SJCRH30 (cell line): ENCODE measurements at places on chromosomes 6 and 20.

- peak; percentile 73 for DNase-seq
Measured at GRCh38 chr6:56802584-56802983, 152.3 kb upstream of the BEND6 start.

DNA sequence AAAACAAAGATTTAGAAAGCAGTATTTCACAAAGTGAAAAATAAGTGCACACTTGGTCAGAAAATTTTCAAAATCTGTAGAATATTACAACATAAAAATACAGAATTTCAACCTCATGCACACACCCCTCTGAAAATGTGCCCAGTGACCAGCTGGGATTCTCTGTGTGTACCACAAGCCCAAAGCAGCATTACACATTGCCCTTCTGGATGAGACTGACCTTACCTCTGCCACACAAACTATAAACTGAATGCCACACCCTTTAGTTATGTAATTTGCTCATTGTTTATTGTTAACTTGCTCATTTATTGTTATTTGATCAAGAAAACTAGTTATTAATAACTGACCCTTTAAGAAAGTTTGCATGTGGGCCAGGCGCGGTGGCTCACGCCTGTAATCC, 303.0 kb downstream of the FOXC1 start:
- no peak for DNase-seq

DNA sequence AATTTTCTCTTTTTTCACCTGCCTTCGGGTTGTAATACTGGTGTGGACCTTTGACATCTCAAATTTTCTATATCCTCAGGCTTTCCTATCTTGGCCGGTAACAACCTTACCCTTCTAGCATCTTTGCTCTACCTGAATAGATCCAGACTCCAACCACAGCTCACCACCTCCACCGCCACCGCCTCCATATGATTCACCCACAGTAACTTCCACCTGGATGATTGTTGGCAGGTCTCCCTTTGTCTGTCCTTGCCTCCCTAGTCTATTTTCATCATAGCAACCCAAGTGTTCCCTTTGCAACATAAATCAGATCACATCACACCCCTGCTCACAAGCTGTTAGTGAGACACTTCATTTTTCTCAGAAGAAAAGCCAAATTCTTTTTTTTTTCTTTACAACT, 525.8 kb upstream of the POU3F2 start:
- no peak for DNase-seq

- peak; percentile 26 for DNase-seq
Measured at GRCh38 chr6:68958327-68958726, 323.2 kb downstream of the ADGRB3 start.

DNA sequence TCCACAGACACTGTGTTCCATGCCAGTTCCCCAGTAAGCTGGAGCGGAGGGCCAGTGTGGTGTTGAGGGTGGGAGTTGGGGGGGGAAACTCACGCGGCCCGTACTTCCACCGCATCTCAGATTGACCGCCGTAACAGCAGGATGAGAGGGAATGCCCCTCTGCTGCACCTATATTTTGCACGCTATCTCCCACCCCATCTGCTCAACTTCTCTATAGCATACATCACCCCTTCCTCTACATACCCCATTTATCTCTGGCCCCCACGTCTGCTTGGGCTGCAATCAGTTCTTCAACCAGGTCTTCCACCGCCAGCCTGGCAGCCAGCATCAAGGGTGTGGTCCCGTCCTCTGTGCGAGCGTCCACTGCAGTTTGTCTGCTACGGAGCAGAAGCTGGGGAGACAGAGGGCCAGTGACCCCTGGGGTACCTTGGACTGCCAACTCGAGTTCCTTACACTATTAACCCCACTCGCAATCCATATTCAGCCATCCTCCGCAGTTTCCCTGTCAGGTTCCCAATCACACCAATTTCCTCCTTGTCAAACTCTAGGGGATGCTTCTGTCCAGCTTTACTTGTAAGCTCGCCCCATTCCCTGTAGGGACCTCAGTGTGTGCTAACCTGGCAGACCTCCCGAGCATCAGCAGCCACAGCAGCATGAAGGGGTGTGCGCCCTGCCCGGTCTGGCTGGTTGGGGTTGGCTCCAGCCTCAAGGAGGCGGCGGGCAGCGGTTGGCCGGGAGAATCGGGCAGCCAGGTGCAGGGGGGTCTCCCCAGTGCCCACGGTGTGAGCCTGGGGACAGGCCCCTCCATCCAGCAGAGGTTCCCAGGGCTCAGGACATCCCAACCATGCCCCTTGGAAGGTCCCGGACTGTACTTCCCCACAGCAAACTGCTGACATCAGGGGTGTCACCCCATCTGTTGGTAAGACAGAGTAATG, 4.5 kb upstream of the GPSM3 start:
- peak; percentile 29 for DNase-seq

DNA sequence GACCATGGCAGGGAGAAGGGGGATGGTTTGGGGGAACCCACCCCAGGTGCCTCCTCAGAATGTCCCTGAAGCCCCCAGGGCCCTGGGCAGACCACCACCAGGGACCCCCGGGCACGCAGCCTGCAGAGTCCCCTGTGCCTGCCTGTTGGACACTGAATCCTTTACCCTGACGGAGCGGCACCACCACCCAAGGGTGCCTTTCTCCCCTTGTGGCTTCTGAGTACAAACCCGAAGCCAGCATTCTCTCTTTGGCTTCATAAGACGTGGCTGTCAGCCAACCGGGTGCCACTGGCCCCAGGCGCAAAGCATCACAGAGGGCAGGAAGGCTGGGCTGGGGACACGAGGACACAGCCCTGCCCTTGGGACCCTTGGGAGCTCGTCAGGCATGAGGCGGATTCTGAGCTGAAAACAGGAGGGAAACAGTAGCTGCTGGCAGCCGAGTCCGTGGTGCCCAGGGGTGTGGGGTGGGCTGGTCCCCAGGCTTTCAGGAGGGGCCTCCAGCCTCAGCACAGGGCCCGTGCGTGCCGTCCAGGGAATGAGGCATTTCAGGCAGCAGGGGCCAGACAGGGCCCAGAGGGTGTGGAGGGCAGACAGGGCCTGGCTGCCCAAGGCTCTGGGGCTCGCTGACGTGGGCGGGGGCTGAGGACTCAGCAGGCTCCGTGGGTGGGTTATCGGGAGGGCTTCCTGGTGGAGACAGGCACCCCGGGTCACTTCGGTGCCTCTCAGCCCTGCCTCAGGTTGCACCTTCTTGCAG, 3.5 kb downstream of the COL9A3 start:
- DNase-seq, result no peak

DNA sequence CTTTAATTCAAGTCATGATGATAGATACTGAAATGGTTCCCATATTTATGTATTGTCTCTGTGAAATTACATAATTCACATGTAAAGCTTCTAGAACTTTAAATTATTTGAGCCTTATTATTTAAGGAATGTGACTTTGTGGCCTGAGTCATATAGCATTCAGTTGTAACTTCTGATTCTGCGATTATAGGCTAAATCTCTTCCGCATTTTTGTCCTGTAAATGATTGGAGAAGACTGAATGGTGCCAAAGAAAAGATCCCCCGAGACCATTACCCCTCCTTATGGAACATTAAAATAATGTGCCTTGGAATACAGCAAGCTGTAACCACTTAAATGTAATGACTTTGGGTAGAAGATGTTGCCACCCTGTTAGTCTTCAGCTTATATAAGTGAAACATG, 63.3 kb upstream of the MAP7 start:
- no peak for DNase-seq

DNA sequence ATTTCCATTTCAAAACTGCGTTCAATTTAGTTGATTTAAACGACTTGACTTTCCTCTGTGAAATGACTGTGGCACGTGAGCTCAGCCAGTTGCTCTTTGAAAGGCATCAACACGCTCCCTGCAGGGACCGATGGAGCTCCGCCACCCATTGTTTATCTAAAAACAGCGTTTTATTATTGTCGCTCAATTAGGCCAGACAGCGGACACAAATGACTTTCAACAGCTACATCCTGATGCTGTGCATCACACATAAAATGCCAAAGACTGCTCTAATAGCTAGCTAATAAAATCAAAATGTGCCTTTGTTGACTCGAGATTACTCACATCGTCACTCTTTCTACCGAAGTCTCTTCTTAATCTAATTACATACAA, 332.5 kb downstream of the CD83 start:
- no peak for DNase-seq

DNA sequence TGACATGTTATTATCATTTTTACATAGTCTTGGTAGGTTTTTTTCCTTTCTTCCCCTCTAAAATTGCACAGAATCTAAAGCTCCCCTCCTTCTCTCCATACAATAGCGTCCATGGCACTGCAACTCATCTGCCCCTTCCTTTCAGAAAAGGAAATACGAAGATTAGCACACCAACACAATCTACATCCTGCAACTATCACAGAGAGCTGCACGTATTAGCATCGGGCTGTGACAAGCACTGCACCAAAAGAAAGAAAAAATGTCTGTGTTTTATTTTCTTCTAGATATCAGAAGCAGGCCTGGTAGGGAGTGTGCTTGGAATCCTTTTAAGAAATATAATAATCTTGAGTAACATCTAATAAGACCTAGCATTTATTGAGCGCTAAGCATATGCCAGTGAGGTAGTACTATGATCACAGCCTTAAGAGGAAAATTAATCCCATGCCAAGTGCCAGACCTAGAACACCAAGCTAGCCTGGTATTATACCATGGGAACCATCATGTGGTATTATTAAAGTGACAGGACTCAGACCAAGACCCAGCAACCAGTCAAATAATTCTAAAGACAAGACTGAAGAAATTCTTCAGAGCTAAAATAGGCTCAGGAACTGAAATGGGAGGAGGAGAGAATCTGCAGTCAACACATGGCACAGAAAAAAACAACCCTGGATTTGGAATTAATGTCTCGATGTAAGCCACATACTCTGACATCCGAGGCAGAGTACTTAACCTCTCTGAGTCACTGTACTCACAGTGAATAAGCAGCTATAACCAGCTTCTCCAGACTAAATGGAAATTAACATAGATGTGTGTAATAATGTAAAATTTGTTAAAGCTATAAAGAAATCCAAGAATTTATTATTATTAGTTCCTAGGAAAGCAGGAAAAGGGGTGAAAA, 124.3 kb downstream of the IPCEF1 start:
- DNase-seq, result no peak

DNA sequence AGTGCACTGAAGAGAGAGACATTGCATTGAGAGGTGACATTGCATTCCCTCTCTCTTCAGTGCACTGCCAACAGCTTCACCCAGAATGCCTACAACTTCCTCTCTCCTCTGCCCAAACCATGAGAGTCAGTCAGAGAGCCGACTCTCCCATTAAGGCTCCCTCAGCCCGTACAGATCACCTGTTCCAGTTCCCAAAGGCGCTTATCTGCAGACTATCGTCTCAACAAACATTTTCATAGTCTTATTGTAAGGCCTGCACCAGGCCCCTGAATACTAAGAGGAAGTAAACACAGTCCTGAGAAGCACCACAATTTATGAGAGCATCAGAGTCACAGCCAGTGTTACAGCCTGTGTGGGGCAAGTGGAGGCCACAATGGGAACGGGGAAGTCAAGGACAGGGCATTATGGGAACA, 53.7 kb downstream of the GFOD1 start:
- no peak for DNase-seq

GRCh38 chr6:147384029-147384428, 124.5 kb upstream of the SAMD5 start:
- no peak for DNase-seq

GRCh38 chr6:71420095-71420692, 131.6 kb downstream of the OGFRL1 start:
- DNase-seq, result no peak

DNA sequence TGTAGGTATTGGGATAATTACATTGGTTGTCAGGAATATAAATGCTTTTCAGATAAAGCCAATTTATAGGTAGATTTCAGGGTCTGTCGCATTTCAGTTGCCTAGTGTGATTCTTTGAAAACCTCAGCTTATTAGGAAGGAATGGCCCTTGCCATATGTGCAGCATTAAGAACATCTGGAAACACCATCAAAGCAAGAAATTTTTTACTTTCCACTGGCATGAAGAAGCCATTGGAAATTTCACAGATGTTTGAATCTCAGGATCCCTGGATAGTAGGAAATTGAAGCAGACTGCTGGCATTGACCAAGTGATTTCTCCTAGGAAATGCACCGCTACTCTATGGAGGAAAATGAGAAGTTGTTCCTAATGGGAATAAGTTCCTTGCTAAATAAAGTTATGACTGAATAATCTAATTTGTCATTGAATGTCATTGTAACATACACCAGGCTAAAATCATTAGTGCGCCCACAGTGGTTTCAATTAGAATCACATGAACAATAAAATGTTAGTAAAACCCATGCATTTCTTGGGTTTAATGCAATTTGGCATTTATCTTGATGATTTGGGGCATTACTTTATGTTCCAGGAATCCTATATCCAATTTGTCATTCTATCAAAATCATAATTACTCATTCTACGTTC, 950.1 kb downstream of the EPHA7 start:
- DNase-seq, result no peak

DNA sequence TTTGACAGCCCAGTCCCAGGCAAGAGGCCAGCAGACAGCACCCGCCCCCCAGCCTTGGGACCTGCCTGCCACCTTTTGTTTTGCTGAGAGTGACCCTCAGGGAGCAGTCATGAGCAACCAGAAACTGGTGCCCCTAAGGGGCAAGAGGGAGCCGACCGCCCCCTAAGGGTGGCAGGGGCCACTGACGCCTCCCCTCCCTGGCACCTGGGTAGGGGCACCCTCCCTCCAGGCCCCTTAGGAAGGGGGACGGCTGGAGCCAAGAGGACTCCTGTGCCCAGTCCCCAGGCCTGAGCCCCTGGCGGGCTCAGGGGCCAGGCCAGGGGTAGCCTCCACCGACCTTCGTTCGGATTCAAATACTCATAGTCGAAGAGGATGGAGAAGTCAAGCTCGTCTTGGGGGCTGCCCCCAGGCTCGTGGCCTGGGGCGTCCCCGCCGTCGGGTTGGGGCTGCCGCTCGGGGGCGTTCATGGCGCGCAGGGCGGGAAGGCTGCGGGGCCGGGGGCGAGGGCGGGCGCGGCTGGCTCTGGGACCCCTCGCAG, 417 bp downstream of the NFATC2 start:
- no peak for DNase-seq

- no peak for DNase-seq
Measured at GRCh38 chr20:7868108-7868507, 72.2 kb downstream of the HAO1 start.

DNA sequence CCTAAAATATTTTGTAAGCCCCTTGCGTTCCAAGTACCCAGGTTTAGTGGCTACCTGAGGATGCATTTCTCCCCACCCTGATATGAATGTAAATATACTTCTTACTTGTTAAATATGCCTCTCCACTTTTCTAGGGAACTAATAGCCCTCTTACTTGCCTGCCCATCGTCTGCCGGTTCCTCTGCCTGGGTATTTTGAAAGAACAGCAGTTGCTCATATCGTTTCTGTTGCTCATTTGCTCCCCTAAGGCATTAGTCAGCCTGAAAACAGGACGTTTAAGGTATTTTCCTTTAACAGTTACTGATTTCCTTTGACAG, 141.3 kb upstream of the CARMIL1 start:
- DNase-seq, result no peak

DNA sequence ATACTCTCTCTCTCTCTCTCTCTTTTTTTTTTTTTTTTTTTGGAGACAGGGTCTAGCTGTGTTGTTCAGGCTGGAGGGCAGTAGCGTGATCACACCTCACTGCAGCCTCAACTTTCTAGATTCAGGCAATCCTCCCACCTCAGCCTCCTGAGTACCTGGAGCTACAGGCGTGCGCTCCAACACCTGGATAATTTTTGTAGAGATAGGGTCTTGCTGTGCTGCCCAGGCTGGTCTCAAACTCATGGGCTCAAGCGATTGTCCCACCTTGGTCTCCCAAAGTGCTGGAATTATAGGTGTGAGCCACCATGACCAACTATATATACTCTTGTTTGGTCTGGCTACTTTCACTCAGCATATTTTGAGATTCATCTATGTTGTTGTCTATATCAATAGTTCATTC, 154.9 kb downstream of the ZFAND3 start:
- DNase-seq, result no peak

- DNase-seq, result no peak
Measured at GRCh38 chr6:113178349-113178748, 678.8 kb upstream of the MARCKS start.

- DNase-seq, result peak; percentile 57
Measured at GRCh38 chr6:71395731-71396409, 107.3 kb downstream of the OGFRL1 start.
